ENCODE measurements at places on chromosomes 3 and 15.

DNA sequence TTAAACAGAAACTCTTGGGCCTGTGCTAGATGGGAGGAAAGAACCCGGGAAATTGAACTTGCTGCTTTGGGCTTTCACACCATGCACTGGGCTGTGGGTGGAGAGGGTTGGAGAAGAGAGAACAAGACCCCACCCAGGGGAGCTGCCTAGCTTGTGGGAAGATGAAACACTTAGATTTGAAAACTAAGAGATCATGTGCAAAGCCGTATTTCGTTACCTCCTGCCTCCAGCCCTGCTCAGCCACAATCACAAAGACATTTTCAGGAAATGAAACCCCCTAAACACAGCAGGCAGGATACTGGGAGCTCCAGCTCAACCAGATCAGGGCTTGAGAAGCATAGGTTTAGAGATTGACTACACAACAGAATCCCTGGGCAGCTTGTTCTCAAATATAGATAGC is 183.0 kb upstream of the C2CD4B start:
- no peak for DNase-seq

- DNase-seq: no peak
Measured at GRCh38 chr3:149382101-149382467, 4.6 kb upstream of the TM4SF1 start.

- DNase-seq: no peak
Measured at GRCh38 chr3:105365391-105366325, 1.1 kb upstream of the ALCAM start.

DNA sequence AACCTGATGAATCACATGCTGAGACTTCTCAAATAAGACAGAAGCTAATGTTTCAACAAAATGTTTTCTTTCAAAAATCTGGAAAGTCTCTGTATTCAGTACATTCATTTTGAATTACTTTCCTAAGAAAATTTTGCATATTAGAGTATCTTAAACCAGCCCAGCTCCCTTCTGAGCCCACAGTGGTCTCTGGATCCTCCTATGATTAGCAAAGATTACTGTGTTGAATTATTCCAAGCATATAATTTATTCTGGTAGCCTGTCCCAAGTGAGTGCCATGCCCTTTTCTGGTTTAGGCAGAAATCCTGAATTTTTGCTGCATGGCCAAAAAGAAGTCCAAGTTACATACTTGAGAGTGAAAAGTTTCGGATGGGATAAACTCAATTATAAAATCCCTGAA is 279.0 kb downstream of the CTNNB1 start:
- no peak for DNase-seq

GRCh38 chr15:45100884-45101625 is 12.9 kb downstream of the DUOX2 start:
- no peak for DNase-seq

GRCh38 chr3:154242766-154243165 is 81.5 kb downstream of the DHX36 start:
- DNase-seq: no peak

DNA sequence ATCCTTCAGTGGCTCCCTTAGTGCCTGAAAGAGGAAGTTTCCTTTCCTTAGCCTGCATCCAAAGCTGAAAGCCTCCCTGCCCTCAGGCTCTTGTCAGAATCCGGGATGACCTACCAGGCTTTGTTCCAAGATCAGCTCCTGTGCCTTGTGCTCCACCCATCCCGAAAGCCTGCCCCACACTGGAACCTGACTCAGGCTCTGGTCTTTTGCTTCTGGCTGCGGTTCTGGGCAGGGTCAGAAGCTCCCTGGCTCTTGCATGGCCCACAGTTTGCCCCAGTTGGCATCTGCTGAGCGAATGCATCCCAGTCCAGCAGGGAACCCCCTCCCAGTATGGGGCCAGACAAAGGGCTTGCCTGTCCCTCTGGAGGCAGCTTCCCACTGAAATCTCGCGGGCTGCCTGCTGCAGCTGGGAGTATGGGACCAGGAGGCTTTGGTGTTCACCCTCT is 25.9 kb upstream of the KIF23 start:
- DNase-seq: no peak

GRCh38 chr3:159919873-159920272 is 68.8 kb upstream of the IL12A start:
- DNase-seq: no peak

- no peak for DNase-seq
Measured at GRCh38 chr15:48617619-48618018, 27.9 kb downstream of the FBN1 start.
